ENCODE measurements at places on chromosomes 2 and 18.

DNA sequence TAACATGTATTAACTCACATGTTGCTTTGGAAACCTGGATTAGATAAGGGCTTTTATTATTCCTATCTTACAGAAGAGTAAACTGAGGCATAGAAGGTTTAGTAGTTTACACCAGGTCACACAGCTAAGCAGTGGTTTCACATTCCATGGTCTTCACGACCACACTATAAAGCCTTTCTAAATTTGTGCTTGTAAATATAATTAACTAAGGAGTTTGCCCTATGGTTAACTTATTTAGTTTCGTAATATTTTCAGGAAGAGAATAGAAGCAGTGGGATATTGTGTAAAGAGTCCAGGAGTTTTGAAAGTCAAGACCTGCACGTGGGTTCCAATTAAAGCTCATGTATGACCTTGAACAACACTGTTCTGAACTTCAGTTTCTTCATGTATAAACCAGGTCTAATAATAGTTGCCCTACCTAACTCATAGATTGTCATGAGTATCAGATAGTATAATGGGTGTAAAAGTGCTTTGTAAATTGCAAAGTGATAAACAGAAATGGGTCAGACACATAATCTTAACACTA is 19.5 kb upstream of the SOS1 start:
- no peak for DNase-seq

DNA sequence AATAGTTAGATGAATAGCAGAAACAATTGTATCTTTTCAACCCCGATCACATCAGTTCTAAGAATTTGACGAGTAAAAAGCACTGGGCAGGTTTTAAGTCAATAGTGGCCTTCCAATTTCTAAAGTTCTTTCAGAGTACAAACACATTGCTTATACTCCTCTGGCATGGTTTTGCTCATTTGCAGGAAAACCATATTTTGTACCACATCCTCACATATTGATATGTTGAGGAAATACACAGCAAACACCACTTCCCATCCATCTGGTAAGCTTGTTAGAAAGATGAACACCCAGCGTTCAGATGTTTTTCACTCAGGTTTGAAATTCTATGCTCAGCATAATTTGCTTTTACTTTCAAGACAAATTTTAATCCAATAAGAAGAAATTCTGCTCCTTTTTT is 344.6 kb upstream of the ACVR2A start:
- DNase-seq, result no peak

- no peak for DNase-seq
Measured at GRCh38 chr2:9441556-9441955, 18.1 kb downstream of the CPSF3 start.

GRCh38 chr2:200985799-200986198 is 22.3 kb upstream of the ORC2 start:
- DNase-seq, result no peak

- no peak for DNase-seq
Measured at GRCh38 chr18:38933322-38933721, 1367.7 kb upstream of the CELF4 start.

GRCh38 chr2:127233710-127234109 is 13.6 kb upstream of the CYP27C1 start:
- DNase-seq, result no peak
